Left lung (tissue), 14 donors: ENCODE measurements at places on chromosomes 3 and 15.
A peak's percentile ranks its signal among the peaks of the same experiment; 100 is the strongest.

DNA sequence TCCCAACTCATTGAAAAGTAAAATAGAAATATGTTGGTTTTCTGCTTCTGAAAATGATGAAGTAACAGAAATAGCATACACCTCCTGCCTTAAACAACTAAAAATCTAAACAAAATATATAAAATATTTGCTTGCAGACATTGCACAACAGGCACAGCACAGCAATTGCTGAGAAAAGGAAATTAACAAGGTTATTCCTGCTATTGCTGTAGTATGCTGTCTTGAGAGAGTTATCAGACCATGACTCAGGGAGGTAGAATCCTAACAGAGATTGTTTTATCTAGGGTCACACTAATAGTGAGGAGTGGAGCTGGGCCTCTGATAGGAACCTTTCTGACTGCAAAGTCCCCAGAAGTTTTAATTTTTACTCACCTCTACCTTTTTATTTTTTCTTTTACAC is 72.6 kb downstream of the ZBTB20 start:
- no peak for DNase-seq

DNA sequence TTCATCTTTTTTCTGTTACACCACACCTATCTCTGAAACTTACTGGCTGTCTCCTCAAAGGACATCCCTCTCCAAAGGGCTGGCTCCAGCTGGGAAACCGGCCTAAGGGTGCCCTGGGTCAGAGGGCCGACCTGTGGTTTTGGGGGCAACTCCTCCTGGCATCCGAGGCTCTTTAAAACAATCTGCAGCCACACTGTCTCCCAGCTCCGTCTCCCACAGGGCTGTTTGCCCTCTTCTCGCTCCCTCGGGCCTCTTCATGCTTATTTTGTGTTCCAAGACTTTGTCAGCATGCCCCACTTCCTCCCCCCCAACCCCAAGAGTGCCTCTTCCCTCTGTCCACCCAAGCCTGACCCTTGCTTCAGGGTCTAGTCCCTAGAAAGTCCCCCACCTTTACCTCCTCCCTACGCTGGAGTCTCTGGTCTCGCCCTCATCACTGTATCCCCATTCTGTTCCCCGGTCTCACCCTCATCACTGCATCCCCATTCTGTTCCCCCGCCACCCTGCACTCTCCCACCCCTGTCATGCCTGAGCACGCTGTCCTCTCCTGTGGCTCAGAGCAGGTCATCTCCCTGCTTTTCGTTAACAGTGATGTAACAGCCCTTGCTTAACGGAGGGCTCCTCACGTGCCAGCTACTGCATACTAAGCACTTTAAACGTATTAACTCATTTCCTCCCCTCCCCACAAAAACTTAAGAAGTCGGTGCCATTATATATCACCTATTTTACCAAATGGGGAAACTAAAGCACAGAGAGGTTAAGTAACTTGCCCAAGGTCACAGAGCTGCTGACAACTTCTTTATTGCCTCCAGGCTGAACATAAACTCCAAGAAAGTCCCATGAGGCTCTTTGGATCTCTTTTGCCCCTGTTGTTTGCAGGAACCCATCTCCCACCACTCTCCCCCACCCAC is 1.1 kb upstream of the CSK start:
- peak; percentile 68 for DNase-seq

- DNase-seq: no peak
Observed at GRCh38 chr3:59191651-59192050, 141.8 kb upstream of the CFAP20DC start.

DNA sequence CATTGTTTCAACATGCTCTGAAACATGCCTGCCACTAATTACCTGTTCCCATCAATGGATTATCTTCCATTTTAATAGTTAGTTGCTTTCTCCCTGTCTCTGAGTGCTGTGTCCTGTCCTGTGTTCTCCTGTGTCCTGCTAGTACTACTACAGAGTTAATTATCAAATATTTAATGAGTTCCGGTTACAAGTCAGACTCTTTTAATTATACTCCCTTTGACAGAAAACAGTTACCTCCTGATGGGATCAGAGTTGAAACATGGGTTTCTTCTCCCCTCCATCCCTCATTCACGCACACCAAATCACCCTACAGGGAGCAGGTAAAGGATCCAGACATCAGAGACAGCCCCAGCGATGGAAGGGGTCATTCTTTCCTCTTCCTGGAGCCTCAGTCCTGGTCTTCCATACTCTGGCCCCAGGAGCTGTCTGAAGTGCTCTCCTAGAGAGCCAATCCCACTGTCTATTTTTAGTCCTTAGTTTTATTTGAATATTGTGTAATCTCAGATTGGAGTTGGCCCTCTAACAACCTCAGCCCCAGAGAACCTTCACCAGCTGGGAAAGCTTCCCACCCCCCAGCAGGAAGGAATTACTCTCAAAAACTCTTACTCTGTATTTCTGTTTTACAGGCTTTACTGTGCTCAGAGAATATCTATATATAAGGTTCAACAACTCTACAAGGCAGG is 137.0 kb upstream of the C2CD4B start:
- DNase-seq: peak; percentile 78

DNA sequence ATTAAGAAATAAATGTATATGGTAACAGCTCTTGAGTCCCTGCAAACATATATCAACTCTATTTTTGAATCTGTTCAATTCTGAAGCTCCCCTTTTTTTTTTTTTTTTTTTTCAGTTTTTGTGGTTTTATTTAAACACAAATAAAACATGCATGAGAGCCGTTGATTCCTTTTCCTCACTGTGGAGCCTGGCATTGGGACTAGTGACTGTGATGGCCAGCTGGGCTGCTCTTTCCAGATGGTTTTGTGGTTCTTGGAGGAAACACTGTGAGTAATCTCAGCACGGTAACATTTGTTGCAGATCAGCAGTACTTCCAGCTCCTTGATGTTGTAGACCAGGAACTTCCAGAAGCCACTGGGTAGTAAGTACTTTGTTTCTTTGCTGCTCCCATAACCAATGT is 15.9 kb downstream of the EMC7 start:
- DNase-seq: no peak

DNA sequence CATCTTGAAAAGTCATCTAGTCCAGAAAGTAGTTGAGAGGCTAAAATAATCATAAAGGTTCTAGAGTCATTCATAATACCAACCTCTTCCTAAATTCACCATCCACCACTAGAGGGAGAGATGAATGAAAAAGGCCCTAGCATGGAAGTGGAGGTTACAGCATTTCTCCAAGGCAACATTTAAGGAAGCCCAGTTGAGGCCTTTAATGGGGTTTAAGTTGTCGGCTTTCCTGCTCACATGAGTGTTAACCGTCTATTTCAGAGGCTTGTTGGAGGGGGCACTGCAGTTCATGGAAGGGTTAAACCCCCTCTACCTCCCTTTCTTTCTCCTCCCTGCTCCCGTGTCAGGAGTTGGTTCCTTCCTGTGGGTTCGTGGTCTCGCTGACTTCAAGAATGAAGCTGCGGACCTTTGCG is 3.8 kb upstream of the SLCO3A1 start:
- DNase-seq: no peak

GRCh38 chr3:53422954-53423698 is 71.3 kb upstream of the CACNA1D start:
- no peak for DNase-seq

GRCh38 chr3:53130179-53131061 is at the start of gene RFT1:
Gene RFT1, minus strand, starts transcription at chr3:53130435. Its CDS starts 35 bp downstream, at chr3:53130400.
- peak; percentile 97 for DNase-seq

DNA sequence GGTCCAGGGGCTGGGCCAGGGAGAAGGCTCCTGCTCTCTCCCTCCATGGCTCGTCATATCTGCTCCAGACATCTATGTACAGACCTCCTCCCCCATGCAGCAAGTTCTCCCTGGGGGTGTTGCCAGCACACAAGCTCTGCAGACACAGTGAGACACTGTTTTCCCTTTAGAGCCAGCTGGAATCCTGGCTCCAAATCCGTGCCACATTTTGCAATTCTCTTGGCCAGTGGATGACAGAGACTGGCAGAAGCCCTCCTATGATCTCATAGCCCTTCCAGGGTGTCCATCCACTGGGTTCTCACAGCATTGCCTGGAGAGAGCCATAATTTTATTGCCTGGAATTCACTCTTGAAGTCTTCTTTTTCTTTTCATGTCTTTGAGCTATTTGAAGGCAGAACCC is 203.9 kb downstream of the TLE3 start:
- DNase-seq: no peak
